Endothelial cell of umbilical vein (primary cell): ENCODE measurements at places on chromosomes 1 and 21.

GRCh38 chr1:150311762-150312161 is 9.6 kb upstream of the PRPF3 start:
- DNase-seq = no peak

GRCh38 chr1:19661721-19662228 is 2.9 kb upstream of the HTR6 start:
- peak; percentile 57 for DNase-seq

- no peak for DNase-seq
These were observed 21.4 kb upstream of the LBR start for GRCh38 chr1:225449261-225449660.

DNA sequence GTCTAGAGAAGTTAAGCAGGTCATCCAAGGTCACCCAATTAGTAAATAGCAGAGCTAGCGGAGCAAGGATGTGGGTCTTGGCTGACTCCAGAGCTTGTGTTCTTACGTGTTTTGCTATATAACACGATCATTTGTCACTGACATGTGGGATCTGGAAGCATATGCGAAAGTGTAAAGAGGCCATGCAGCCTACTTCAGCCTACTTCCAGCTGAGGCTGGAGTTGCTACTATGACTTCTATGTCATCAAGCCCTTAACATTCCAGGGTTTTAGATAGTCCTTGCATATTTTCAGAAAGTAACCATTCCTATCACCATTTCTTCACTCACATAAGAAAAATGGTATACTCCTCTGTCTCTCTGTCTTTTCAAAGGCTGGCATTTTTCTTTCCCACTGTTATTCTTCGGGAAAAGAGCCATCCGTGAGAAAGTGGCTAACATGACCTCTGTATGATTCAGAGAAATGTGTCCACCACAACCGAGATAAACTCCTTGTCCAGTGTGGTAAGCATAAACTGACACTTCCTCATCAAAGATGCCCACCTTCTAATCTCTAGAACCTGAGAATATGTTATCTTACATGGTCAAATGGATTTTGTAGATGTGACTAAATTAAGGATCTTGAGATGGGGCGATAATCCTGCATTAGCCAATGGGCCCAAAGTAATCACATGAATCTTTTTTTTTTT is 24.0 kb upstream of the ABL2 start:
- no peak for DNase-seq

DNA sequence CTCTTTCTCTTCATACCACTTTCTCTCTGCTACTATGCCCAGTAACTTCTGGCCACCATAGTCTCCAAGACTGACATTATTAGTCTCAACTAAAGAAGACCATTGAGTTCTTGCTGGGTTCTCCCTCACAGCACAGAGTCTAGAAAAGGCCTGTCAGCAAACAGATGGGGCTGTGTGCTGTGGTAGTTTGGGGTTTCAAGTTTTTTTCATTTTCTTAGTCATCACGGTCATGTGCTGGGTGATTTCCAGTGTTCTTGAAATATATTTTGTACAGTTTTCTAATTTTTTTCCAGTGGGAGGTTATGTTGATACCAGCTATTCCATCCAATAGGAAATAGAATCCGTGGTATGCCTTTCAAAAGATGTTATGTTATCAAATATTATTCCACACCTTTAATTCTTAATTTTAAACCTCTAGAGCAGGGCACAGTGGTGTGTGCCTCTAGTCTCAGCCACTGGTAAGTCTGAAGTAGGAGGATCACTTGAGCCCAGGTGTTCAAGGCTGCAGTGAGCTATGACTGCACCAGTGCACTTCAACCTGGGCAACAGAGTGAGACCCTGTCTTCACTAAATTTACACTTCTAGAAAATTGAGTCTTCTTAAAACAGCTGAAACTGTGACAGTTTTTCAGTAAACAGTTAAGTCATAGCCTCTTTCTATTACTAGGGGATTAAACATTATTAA is 8.3 kb downstream of the CFHR2 start:
- no peak for DNase-seq

GRCh38 chr1:103783944-103784377 is 34.3 kb downstream of the AMY1C start:
- no peak for DNase-seq

DNA sequence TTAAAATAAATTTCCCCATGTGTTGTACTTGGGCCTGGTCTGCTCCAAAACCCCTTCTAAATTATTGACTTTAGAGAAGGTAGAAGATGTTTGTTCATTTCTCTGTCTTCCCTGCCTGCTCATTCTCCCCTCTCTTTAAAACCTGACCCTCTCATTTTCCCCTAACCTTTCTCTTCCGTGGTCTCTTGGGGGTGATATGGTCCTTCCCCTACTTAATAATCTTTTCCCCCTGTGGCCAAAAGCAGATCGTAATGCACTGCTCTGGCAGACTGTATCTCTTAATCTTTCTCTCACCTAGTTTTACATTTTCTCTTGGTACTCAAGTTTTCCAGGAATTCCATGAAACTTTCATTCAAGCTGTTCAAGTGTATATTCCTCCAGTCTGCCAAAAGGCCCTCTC is 301.7 kb downstream of the TTLL7 start:
- no peak for DNase-seq

DNA sequence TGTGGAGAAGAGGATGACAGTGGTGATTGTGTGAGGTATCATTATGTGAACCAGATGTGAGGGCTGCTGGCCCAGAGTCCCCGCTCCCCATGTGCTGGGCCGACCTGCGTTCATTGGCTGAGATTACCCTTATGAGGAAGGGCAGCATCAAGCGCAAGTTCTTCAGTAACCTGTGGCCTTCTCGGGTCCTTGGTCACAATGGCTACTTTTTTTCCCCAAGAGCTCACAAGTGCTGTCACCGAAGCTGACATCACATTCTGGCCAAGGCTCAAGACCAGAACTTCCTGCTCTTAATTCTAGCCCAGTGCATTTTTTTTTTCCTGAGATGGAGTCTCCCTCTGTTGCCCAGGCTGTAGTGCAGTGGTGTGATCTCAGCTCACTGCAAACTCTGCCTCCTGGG is 262.9 kb downstream of the RHOU start:
- no peak for DNase-seq

DNA sequence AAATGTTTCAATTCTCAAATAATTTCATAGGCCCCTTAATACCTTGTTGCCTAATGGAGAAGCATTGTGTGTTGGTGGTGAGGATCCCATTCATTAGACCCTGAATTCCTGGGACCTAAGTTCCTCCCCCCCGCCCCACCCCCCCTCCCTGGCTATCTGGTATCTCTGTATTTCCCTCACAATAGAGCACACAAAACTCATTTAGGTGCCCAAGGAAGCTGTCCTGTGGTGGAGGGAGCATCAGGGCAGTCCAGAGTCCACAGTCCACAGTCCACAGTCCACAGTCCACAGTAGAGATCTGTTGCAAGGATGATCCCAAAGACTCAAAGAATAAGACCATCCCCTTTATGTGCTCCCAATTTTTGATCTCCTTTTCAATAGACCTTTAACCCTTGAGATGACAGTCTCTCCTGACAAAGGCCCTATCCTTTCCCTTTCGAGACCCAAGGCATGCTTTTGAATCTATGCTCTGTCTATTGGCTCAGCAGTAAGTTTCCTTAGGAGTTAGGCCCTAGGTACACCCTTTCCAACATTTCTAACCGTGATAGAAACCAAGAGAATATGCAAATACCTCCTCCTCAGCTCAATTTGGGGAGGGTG is 123.9 kb downstream of the ZBTB18 start:
- DNase-seq = no peak

GRCh38 chr1:41468122-41468762 is 16.2 kb downstream of the EDN2 start:
- DNase-seq = no peak

DNA sequence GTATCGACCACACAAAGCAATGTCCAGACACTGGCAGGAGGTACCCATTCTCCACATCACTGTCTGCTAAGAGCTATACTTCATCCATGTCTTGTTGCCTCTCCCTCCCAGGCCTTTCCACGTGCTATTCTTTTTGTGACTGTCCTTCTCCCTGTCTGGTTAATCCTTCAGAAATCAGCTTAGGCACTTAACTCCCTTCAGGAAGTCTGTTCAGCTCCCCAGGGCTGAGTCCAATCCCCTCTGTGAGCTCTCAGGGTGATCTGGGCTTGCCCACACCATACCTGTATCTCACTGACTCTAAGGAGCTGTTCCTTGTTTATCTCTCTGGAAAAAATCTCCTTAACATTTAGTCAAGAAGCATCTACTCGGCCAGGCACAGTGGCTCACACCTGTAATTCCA is 69.4 kb downstream of the NID1 start:
- DNase-seq = no peak

DNA sequence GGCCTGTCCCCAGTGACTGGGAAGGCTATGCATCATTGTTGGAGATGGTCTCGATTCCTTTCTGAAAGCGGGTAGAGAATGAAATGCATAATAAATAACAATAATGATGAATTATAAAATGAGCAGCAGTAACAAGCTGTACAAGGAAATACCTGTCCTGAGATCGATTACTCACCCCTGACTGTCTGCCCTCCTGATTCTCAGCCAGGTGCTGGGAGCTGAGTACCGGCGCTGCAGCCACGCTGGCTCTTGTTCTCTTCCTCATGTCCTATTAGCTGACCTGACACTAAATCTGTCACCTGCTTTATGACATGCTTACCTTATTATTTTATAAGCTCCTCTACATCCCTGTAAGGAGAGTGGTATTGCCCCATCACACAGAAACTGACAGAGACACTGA is 3.4 kb downstream of the AGPAT3 start:
- no peak for DNase-seq

DNA sequence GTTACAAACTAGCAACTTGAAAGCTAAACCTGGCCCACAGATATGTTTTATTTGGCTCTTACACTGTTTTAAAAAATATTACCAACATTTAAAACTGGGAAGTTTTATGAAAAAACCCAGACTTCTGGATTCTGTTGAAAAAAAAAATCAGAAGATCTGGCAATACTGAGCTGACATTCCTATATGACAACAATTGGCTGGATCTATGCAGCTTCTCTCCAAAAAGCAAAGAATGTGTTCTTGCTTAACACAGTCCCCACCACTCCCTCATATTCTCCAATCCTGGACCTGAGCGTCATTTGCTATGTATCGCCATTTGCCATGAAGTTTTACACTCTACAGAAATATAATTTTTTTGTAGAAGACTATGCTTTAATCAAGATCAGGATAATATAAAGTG is 859.6 kb downstream of the LTN1 start:
- DNase-seq = no peak

DNA sequence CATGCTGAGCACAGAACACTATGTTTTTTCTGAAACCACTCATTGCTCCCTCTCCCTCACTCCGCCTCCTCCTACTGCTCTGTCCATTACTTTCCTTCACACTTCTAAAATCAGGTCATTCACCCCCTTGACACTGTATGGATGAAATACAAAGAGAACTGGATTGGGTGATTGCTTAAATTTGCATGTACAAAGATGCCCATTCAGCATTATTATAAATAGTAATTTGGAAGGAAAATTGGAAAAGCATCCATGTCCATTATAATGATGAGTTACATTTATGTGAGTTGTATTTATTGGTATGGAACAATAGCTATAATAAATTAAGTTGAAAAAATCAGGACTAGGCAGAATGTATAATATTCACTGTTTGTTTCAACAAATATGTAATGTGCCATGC is 83.7 kb downstream of the PLD5 start:
- no peak for DNase-seq

GRCh38 chr1:183411091-183411490 is 7.1 kb downstream of the NMNAT2 start:
- DNase-seq = no peak
